Heart right ventricle (tissue), 16 donors: ENCODE measurements at places on chromosomes 12 and 14. TPM values are rescaled to one million over a fixed set of nuclear protein-coding genes. Genes with fewer than 3 reads are reported as not detected.

GRCh38 chr14:79525416-79525815 is 685.9 kb downstream of the DIO2 start:
- no peak for DNase-seq

DNA sequence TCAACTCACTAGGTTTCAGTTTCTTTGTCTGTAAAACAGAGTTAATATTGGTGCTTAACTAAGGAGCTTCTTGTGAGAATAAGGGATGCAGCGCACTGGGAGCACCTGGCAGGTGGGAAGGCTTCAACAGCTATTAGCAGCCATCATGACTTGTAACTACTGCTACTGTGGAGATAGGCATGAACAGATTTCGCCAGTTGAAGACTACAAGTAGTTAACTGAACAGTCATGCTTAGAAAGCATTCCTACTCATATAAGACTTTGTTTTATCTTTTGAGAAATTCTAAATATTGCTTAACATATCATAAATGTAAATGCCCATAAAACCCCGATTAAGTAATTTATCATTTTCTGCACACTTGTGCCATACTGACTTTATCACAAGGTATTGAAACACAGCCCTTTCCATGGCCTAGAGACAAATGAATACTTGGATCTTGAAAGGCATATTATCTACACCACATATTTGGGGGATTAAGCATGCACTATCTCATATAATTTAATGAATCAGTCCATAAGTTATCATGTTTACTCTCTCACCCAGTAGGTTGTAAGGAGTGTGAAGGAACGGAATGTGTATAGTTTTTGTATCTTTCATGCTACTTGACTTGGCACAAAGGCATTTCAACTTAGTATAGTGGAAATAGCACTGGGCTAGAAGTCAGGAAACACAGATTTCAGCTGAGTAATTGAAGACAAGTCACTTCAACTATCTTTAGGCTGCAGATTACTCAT is 16.1 kb downstream of the NTN4 start:
- DNase-seq: no peak

- no peak for DNase-seq
Observed at GRCh38 chr12:94384030-94384429, 75.6 kb downstream of the CEP83 start.

The OTX2 gene
- total RNA-seq: not detected

The PROX2 gene
- total RNA-seq: not detected

The TTC6 gene
- total RNA-seq: not detected
